ENCODE measurements at places on chromosomes 2 and 18.

DNA sequence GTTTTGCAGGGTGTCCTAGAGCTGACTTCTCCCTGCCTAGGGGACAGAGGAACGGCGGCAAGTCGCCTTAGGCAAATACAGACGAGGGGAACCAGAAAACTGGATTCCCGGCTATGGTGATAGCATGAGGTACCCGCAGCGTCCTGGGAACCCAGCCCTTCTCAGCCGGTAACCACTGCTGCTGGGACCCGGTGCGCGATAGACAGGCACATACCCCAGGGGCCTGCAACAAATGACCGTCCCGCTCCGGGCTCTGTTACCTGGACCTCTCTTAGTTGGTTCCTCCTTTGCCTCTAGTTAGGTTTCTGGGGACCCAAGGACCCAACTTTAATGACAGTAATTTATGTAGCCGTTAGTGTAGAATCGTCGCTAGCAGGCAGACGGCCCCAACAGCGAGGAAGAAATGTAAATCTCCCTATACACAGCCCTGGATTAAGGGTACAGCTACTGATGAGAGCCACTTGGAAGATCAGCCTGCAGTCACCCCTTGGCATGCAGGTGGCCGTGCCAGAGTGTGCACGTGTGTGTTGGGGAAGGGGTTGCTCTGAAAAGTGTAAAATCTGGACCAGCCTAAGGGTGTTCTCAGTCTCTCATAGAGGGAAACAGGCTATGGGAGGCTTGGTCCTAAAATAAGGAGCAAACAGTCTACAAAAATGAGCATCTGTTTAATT lies 819 bp upstream of the SERPINE2 start:
- DNase-seq, result no peak

DNA sequence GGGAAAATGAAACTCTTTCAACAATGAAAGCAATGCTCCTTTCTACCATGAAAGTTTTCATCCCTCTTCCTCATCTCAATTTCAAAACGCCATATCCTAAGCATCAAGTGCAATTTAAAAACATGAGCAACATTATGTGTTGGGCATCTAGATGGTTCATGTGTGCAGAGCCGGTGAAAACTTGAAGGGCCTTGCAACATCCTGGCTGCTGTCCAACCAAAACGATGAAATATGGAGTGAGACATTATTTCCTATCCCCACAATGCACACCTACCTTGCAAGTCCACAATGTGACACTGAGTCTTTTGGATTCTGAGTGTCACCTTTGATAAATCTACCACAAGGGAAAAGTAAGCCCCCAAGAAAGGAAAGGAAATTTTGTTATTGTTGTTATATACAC lies 110.0 kb downstream of the NCKAP5 start:
- no peak for DNase-seq

DNA sequence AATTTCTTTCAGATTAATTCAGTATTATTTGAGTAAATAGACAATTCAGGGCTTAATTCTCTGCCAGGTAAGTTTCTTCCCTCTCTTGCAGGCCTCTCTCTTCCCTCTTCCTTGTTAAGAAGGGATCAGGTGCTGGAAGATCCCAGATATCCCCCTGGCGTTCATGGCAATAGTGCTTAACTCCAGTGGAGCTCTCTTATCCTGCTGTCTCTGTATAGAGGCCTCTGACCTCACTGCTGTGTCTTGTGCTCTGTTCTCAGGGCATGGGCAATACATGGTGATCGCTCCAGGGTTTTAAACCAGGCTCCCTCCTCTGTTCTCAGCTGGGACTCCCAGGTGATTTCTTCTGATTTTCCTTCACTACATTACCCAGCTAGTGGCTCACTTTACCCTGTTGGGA lies 226.8 kb downstream of the MC4R start:
- no peak for DNase-seq

DNA sequence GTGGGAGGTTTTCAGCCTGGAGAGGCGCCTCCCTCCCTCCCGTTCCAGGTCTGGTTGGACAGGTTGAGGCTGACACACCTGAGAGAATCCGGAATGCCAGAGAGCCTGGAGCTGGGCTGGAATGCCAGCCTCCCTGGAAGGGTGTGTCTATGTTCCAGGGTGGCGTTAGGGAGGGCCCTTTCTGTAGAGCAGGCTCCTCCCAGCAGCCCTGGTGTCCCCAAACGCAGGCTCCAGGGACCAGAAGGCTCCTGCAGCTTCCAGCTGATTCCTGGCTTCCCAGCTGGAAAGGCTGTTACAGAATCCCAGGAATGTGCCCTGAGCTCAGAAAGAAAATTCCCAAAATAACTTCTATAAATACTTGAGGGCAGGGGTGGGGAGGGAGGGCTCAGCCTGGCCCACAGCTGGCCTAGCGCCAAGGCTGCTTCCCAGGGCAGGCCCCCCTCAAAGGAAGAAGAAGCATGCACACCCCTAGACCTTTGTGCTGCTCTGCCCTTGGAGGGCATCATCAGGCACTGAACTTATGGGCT lies 85.4 kb downstream of the STPG4 start:
- no peak for DNase-seq

DNA sequence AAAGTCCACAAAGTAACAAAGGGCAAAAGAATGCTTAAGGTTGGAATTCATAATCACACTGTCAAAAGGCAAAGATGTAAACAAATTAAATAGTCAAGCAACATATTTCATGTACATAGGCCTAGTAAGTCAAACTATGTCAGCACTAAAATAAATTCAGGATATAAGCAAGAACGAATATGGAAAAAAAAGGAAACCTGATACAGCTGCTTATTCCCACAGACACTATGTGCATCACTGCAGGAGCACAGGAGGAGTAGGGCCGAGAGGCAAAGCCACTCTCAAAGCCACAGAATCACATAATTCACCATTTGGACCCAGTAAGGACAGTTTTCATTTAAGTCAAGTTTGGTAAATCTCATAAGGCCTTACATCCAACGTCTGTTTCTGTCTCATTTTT lies 116.6 kb downstream of the SATB2 start:
- DNase-seq, result no peak

- DNase-seq, result no peak
Observed at GRCh38 chr18:74529811-74530583, 4.3 kb upstream of the CNDP1 start.

- DNase-seq, result no peak
Observed at GRCh38 chr2:182667315-182667695, 48.8 kb upstream of the DNAJC10 start.

DNA sequence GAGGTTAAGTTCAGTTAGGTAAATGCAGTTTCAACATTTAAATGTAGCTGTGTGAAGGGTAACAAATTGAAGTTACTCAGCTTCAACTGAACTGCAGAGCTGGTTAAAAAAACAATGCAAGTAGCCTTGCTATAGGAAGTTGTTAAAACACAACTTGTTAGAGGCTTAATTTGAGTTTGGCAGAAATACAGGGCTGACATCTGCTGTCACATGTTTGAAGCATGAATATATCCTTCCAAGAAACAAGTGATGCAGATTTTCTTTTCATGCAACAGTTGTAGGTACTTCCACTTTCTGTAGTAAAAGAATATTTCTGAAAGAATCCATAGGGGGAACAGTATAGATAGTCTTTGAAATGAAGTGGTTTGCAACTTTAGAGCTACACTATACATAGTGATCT lies 208.7 kb upstream of the RASGRP3 start:
- no peak for DNase-seq

GRCh38 chr2:120262761-120263428 lies 10.2 kb downstream of the RALB start:
- DNase-seq, result no peak

- no peak for DNase-seq
Observed at GRCh38 chr18:48208432-48209140, 200.6 kb downstream of the ZBTB7C start.

DNA sequence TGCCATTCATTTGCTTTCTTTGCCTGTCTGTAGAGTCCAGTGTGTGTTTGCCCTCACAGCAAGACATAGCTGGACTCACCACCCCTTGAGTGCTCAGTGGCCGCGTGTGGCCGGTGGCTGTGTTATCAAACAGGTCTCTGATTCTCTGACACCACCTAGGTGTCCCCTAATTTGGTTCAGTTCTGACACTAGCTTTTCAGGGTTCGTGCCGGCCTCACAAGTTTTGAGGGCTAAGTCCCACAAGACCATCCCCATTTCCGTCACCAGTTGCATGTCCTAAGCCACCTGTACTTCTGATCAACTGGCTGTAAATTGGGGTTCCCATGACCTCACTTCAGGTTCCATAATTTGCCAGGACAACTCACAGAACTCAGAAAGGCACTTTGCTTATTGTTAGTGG lies 23.5 kb downstream of the NCK2 start:
- no peak for DNase-seq

- DNase-seq, result no peak
Observed at GRCh38 chr2:112465382-112465781, 16.6 kb upstream of the TTL start.

DNA sequence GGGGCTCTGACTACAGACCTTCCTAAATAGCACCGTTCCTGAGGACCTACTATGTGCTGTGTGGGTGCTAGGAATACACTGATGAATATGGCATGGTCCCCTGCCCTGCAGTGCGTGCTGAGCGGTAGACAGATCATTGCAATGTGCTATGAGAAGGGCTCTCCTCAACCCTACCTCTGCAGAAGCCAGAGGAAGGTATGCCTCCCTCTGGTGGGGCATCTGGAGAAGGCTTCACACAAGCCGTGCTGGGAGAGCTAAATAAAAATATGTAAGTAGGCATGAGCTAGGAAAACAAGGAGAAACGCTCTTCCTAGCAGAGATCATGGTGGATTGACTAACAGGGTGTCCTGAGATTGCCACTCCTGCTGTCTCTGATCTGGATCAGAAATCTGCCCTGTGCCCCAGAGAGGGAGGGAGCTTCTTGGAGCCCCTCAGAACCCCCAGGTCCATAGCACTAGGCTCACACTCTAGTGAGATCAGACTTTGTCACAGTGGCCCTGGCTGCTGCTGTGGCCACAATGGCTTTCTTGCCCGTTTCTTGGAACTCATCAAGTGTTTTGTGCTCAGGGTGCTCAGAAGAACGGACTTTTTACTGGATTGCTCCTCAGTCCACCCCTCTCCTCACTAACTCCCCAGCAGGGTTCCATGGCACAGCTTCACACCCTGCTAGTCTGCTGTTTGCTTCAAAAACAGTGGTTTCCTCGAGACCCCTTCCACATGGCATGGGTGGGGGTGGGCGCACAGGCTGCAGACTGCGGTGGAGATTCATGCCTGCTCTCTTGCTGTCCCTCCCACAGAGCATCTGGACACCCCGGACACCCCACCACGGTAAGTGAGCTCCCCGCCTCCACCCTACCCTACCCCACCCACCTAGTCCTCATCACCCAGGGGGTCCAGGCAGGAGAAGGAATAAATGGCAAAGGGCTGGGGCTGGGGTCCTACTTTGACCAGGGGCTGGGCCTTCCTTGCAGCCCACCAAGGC lies 14.2 kb downstream of the SIGLEC15 start:
- no peak for DNase-seq

DNA sequence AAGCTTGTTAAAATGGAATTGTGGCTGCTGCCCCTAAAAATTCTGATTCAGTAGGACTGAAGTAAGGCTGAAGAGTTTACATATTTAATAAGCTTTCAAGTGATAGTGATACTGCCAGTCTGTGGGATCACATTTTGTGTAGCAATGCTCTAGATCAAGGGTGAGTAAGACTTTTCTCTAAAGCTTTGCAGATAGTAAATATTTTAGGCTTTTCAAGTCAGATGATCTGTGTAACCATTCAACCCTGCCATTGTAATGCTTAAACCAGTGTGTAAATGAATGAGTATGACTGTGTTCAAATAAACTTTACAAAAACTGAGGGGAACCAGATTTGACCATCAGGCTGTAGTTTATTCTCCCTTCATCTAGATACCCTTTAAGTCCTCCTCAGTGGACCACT lies 92.7 kb downstream of the PIK3C3 start:
- DNase-seq, result no peak

GRCh38 chr18:45241271-45241670 lies 374.0 kb upstream of the SLC14A2 start:
- DNase-seq, result no peak

DNA sequence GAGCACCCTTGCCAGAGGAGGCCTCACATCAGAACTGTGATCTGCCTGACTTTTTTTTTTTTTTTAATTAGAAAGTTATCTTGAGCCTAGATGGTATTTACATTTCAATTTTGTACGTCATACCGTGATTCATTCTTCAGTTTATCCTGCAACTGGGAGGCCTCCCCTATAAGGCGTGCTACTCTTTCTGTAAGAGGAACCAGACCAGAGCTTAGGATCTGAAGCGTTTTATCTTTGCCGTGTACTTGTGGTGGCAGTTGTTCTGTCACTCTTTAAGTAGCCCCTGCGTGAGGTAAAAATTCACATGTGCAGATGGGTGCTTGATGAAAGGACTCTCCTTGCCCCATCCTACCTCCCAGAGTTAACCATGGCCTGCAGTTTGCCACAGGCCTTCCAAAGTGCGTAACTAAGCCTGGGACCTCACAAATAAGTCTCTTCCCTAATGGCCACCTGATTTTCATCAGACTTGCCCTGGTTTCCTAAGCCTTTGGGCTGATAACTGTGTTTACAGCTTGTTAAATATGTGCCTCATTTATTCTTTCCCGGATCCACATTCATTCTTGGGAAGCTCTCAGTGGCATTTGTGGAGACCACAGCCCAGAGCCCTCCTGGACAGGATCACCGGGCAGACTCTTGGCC lies 96.0 kb downstream of the MTCL1 start:
- DNase-seq, result no peak

- no peak for DNase-seq
Observed at GRCh38 chr2:149573760-149574159, 13.8 kb downstream of the MMADHC start.

- DNase-seq, result no peak
Observed at GRCh38 chr2:101580528-101580927, 105.6 kb upstream of the RFX8 start.

DNA sequence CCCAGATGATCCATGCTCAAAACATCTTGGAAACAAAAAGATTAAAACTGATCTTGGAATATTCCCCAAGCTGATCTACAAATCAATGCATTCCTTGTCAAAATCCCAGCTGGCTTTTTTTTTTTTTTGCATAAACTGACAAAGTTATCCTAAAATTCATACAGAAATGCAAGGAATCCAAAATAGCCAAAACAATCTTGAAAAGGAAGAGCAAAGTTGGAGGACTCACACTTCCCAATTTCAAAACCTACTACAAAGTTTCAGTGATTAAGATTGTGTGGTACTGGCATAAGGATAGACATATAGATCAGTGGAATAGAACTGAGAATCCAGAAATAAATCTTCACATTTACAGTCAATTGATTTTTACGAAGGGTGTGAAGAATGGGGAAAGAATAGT lies 306.8 kb upstream of the MGAT5 start:
- DNase-seq, result no peak

GRCh38 chr2:233700028-233700635 lies 7.4 kb downstream of the UGT1A6 start:
- no peak for DNase-seq

DNA sequence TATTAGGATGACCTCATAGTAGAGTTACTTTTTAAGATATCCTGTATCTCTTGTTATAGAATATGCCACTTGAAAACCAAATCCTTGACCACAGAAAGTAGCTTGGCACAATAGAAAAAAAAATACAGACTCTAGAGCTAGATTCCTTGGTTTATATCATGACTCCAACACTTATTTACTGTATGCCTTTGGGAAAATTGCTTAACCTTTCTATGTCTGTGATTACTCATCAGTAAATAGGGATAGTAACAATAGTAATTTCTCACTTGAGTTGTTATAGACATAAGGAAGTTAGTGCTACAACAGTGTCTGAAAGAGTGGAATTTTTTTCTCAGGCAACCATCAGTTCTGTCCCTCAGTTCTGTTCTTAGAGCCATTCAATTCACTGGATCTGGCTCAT lies 193.8 kb downstream of the GULP1 start:
- DNase-seq, result no peak
